ENCODE measurements at places on chromosomes 3 and 15.

DNA sequence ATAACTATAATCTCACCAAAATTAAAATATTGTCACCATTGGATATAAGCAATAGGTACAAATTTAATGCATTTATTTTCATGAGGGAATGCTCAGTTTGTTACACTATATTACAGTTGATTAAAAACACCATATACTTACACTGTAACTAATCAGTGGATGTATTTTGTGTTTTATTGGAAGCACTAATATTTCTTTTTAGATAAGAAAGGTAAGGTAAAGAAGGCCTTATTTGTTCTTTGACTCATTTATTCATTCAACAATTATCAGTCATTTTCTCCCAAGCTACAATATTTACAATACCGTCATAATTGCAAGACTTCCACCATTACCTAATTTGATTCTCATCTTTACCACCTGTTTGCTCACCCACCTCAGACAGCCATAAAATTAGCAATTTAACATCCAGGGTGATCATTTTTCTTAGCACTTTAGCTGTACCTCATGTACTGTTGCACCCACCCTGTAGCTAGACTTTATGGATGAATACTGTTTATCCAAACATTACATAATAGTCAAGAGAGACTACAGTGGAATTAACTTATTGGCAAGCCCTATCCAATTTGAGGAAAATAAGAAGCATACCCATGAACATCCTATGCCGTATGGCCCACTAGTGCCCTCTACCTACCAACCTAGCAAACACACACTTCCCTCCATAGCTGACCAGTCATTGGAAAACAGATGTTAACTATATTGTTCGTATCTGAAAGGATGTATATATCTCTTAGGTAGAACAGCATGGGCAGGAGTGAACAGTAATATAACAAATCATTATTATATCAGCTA, 229.6 kb downstream of the BBX start:
- no peak for DNase-seq

DNA sequence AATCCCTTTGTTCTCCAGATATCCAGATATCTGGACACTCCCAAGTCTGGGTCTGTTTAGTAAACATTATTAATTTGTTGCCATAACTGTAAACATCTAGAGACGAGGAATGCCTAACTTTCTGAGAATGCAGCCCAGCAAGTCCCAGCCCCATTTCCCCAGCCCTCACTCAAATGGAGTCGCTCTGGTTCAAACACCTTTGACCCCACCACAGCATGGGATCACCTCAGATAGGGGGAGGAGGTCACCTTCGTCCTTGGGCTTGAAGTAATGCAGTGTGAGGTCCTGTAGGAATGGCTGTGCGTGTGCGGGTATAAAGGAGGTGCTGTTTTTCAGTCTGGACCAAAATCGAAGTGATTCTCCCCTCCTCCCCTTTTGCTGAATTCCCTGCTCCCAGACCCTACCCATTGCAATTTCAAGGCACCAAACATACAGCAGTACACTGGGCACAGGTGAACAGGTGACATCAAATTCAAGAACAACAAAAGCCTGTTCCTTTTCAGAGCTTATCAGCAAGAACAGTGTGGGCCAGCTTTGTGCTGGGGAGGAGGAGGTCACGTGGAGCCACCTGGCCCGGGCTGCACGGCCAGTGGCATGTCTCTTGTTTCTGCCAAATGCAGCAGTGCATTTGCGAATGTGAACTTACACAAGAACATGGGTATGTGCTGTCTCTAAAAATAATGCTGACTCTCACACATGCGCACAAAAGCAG, 57.5 kb upstream of the TRPM1 start:
- no peak for DNase-seq

DNA sequence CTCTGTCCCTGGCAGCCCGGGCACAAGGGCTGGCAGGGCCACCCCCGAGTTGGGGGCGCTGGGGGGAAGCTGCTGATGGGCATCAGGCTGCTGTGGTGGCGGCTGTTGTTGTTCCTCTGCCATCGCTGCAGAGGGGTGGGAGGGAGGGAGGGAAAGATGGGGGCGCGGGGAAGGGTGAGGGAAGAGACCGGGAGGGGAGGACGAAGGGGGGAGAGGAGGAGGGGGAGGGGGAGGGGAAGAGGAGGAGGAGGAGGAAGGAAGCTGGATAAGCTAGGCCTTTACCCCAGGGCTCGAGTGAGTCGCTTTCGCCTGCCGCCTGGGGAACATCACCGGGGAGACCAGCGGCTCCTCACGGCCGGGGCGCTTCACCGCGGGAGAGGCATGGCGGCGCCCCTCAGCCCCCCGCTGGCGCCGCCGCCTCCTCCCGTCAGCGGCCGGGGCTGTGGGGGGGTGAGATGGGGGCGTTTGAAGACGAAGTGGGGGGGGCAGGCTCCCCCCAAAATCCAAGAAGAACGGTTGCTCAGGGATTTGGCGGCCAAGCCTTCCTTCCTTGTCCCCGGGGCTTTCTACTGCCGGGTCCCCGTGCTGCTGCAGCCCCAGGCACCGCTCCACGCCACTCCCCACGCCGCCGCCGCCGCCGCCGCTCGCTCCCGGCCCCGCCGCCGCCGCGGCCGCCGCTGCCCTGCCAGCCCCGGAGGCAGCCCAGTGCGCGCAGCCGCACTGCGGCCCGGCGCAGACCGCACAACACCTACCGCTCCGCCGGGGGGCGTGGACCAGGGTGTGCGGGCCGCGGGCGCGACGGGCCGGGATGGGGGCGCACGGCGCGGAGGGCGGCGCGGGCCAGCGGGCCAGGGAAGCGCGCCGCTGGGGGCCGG, at the start of gene RFX7:
Gene RFX7, minus strand, starts transcription at position 717 of the 875 bp plus-strand sequence. Its CDS starts 594 bp downstream, at position 123.
- DNase-seq: no peak

- DNase-seq: no peak
Observed at GRCh38 chr15:50358845-50359244, 3.8 kb upstream of the GABPB1 start.

DNA sequence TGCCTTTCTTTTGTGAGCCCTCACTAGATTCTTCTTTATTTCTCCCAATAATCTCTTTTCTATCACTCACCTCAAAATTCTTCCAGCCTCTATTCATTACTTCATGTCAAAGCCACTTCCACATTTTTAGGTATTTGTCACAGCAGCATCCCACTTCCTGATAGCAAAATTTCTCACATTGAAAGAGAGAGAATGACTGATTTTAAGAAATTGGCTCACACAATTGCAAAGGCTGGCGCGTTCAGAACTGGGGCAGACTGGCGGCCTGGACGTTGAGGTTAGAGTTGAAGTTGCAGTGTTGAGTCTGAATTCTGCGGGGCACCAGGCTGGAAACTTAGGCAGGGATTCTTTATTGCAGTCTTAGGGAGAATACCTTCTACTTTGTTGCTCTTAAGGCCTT, 117.9 kb downstream of the LRRC28 start:
- DNase-seq: no peak

- DNase-seq: no peak
Observed at GRCh38 chr15:47820057-47820746, 102.9 kb downstream of the SEMA6D start.

GRCh38 chr3:65633018-65633638, 405.6 kb downstream of the MAGI1 start:
- DNase-seq: no peak

- DNase-seq: no peak
Observed at GRCh38 chr3:123919353-123919752, 35.2 kb upstream of the MYLK start.

- no peak for DNase-seq
Observed at GRCh38 chr3:149883134-149883533, 70.1 kb downstream of the RNF13 start.

- peak; percentile 79 for DNase-seq
Observed at GRCh38 chr3:40585381-40586016, 60.7 kb downstream of the ZNF621 start.

DNA sequence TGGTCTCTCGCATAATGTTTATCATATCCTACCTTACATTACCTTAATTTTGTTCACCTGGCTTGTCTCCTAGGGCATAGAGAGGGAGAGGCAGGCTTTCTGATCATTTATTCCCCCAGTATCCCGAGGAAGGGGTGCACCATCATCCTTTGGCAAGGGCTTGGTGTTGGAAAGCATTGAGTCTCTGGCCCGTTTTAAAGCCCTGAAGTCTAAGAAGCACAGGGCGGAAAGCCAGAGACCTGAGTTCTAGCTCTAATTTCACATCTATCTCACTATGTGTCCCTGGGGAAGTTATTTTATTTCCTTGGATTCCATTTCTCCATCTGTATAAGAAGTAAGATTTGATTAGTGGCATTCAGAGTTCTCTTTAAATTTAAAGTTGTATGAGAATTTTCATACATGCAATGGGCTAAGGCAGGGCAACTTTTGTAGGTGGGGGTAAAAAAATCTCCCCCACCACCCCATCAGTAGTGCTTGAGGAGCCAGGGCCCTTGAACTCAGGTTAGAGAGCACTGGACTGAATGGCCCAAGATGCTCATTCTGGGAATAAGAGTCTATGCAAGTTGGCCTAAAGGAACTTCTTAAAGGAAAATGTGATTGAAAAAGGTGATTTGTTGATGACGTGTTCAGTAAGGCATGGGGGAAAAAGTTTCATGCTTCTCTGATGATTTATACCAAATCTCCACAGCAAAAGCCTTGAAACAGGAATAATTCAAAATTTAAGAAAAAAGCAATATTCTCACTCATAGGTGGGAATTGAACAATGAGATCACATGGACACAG, 10.1 kb downstream of the TMC3 start:
- DNase-seq: peak; percentile 52

GRCh38 chr3:160707187-160707794, 30.3 kb downstream of the ARL14 start:
- DNase-seq: no peak

DNA sequence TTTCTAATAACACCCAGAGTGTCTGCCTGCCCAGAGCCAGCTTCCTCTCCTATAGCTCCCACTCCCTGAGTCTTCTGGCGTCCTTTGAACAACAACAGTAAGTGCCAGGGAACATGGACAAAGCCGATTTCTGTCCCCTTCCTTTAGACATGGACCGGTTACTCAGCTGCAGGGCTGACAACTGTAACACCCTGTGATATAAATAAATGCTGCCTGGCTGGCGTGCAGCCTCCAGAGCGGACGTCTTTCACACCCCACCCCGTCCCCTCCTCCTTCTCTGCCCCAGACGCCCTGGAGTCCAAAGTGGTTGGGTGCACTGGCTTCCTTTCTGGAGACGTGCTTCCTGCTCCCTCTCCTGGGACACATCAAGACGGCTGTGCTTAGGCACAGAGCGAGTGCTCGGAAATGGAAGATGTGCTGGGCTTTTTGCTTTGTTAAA, 281.9 kb upstream of the LRRFIP2 start:
- DNase-seq: no peak

- no peak for DNase-seq
Observed at GRCh38 chr3:197169028-197169427, 129.4 kb downstream of the DLG1 start.

GRCh38 chr3:161139686-161140085, 34.5 kb upstream of the B3GALNT1 start:
- DNase-seq: no peak

GRCh38 chr3:183613366-183614285, 21.8 kb upstream of the KLHL24 start:
- no peak for DNase-seq

GRCh38 chr3:50183755-50184154, 7.7 kb upstream of the GNAT1 start:
- no peak for DNase-seq

GRCh38 chr3:77377717-77378116, 337.8 kb downstream of the ROBO2 start:
- no peak for DNase-seq

DNA sequence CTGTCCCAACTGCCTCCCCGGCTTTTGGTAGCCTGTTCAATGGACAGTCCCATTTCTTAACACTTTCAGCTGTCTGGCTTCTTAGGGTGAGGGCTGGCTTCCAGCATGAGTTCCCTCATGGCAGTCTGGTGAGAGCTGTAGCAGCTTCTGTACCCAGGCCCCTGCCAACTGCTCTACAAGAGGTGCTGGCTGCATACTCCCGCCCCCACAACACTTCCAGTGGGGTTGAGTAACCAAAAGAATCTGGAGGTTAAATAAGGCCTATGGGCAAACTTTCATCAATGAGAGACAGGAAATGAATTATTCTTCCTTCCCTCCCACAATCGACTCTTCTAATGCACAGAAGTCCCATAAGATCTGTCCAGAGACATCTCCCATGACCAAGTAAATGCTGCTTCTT, 145.0 kb downstream of the NEK10 start:
- DNase-seq: no peak

DNA sequence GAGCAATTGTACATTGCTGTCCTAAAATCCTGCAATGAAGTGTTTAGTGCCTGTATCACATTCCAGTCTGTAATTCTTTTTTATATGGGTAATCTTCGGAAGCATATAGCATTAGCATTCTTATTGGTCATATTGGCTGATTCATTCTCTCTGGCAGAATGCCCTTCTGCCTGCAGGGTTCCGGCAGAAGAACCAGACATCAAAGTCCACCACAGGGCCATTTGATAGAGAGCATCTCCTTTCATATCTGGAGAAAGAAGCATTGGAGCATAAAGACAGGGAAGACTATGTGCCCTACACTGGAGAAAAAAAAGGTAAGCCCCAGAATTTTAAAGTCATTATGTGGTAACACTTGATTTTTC, 39.6 kb downstream of the TMOD3 start:
- no peak for DNase-seq

DNA sequence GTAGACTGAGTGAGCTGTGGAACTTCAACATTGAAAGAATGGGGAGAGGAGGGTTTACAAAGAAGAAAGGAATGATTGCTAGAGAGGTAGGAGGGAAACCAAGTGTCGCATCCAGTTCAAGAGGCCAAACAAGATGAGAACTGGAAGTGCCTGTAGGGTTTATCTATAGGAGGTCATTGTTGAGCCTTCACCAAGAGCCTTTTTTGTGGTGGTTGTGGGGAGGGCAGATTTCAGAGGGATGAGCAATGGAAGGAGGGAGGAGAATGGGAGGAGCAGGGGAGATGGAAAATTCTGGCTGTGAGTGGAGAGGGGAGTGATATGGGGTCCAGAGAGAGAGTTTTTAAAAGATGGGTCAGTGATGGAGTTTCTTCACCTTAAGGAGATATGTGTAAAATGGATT, 8.5 kb downstream of the PDIA5 start:
- DNase-seq: no peak

DNA sequence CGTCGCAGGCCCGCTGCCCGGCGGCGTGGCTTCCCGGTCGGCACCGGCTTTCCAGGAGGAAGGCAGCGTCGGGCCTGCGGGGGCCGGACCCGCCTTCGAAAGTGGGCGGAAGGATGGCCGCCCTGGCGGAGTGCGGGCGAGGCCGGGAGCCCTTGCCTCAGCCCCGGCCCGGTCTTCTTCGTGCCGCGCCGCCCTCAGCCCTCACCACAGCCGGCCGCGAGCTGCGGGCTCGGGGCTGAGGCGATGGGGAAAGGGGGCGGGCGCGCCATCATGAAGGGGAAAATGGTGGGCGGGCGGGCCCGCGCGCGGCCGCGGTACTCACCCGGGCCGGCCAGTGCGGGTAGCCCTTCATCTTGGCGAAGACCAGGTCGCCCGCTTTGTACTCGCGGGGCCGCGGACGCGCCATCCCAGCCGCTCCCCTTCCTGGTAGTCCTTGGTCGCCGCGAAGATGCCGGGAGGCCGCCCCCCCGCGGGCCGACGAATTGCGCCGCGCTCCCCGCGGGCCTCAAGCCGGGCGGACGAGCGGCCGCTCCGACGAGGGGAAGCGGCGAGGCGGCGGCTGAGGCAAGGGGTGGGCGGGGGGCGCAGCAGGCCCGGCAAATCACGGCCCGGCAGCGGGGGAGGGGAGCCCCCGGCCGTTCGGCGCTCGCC, 489 bp downstream of the HDGFL3 start:
- no peak for DNase-seq
